ENCODE measurements at places on chromosomes 2 and 18.

DNA sequence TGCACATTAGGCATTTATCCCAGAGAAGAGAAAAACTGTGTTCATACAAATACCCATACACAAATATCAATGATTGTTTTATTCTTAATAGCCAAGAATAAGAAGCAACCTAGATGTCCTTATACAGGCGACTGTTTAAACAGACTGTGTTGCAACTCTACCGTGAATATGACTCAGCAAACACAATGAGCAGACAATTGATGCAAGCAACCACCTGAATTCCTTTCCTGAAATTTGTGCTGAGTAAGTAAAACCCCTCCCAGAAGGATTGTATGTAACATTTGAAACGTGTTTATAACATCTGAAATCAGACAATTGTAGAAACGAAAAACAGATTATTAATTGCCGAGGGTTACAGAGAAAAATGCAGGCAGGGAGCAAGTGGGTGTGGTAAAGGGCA is 621.9 kb upstream of the SOX11 start:
- no peak for DNase-seq

- no peak for DNase-seq
These were observed 97.9 kb upstream of the RND3 start for GRCh38 chr2:150585221-150585971.

GRCh38 chr2:16325016-16325975 is 340.3 kb downstream of the CYRIA start:
- no peak for DNase-seq

GRCh38 chr2:230908595-230909191 is 16.3 kb downstream of the GPR55 start:
- no peak for DNase-seq

GRCh38 chr2:11710210-11710609 is 36.2 kb upstream of the LPIN1 start:
- no peak for DNase-seq

DNA sequence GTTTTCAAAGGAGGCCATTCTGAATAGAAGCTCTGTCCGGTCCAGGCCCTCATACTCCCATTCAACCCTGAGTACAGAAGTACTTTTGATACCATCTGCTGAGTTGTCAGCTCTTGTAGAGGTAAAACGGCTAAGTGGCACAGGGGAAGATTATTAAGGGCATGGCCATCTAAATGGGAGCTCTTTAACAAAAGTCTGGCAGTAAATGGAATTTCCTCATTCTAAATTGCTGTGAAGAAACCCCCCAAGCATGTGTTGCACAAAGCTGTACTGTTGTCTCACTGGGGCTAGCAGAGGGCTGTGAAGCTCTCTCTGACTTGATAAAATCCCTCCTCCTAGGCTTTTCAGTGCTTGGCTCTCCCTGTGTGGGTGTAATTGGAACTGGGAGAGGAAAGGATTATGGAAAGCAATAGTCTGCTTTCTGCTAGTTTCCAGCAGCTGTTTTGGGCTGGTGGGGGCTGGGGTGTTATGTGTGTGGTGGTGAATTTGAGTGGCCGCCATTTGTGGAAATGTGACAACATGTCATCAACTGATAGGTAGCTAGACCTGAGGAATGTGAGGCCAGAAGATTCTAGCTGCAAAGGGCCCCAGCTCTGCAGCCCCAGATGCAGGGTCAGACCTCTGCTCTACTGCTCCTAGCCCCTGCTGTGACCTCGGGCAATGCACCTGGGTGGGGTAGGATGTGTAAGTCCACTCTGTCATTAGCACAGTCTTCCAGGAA is 65.1 kb downstream of the MAP4K4 start:
- DNase-seq, result peak; percentile 51

Data from cardiac muscle cell (in vitro differentiated cells and primary cell).